ENCODE measurements at places on chromosomes 2 and 18.

GRCh38 chr2:65357959-65358294, 74.5 kb downstream of the SPRED2 start:
- no peak for DNase-seq

DNA sequence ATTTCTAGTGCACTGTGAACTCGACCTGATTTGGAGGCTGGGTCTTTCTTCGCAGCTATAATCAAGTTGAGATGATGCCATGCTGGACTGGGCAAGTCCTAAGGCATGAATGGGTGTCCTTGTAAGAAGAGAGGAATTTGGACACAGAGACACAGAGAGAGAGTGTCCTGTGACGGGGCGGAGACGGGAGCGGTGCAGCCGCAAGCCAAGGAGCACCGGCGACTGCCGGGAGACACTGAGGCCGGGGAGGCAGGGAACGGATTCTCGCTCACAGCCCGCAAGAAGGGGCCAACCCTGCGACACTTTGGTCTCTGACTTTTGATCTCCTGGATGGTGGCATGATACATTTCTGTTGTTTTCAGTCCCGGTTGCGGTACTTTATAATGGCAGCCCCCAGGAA, 22.4 kb upstream of the MBP start:
- DNase-seq = no peak

DNA sequence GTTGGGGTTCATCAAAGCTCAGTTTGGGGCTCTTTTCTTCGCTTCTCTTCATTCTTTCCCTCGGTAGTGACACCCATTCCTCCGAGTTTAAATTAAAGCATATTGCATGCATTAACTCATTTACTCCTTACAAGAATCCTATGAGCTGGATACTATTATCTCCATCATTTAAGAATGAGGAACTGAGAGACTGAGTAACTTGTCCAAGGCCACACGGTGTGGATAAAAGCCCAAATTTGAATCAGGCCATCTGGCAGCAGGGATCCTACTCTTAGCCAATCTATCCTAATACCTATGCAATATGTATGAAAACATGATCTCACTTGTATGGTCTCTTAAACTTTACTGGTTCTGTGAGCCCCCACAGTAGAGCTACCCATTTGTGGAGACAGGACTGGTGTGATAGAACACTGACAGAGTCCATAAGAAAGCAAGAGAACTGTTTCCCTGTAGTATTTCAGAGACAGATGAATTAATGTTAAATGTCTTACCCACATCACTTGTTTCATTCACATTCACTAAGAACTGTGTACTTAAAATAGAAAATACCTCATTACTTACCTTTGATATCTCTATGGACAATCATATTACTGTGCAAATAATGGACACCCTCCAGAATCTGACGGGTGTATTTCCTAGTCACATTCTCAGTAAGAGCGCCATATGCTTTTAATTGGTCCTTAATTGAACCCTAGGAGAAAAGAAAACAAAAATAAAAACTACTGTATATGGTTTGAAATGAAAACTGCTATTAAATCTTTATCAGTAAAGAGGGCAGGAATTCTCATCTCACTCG, 20.4 kb upstream of the ERCC3 start:
- DNase-seq = no peak

GRCh38 chr2:204046145-204046544, 109.6 kb downstream of the ICOS start:
- DNase-seq = no peak

DNA sequence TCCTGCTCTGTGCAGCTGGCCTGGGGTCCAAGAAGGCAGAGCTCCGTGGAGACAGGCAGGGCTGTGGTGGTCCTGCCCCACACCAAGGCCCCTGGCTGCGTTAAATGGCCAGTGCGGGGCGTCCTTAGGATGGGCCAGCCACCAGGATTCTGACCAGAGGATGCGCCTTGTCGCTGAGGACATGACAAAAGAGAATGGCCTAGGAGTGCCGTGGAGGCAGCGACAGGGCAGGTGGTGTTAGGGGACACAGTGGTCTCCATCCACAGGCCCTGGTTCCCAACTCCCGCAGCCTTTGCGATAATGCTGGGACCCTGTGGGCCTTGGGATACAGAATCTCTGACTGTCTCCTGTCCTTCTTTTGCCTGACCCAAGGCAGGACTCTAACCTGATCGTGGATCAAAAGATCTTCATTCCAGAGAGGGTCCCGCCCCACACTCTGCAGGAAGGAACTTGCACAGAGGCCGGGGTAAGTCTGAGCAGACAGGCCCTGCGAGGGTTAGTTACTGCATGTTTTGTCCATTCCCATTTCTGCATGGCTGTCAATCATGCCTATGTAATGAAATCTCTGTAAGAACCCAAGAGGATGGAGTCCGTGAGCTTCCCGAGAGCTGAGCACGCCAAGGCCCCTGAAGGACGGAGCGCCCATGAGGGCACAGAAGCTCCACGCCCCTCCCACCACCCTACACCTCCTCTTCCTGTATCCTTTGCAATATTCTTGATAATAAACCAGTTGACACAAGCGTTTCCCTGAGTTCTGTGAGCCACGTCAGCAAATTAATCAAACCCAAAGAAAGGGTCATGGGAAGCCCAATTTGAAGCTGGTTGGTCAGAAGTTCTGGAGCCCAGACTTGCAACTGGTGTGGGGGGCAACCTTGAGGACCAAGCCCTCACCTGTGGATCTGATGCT, 251.5 kb upstream of the SALL3 start:
- DNase-seq = no peak

DNA sequence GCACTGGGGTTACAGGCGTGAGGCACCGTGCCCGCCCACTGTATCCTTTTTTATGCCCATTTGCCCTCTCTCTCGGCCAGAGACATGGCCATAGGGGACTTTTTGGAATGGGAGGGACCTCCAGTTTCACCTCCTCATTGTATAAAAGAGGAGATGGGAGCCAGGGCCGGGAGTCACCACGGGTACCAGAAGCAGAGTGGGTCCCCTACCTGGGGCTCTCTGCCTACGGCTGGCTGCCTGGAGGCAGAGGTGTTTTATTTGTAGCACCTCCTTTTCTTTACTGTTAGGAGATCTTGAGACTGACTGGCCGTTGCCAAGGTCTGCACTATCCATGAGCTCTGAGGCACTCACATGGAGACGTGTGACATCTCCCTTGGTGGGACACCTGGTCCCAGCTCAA, 162.8 kb downstream of the LDLRAD4 start:
- no peak for DNase-seq

- DNase-seq = no peak
These were observed 91.7 kb downstream of the DTNA start for GRCh38 chr18:34801774-34802173.

DNA sequence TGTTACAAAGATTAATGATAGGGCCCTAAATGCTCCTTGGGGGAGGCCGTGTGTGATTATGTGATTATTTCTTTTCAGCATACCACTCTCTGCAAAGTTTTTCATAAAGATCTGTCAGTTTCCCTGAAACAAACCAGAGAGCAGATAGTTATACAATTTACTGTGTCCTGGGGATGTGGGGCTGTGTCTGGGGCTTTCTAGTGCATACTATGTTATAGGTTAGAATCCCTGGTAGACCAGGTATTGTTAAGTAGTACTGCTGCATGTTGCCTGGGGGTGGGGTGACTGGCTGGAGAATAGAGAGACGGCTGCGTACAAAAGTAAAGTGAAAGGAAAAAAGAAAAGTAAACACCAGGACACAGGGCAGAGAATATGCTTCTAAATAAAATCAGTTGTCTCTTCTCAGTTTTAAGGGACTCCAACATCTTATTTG, 3.3 kb upstream of the CCBE1 start:
- DNase-seq = no peak

DNA sequence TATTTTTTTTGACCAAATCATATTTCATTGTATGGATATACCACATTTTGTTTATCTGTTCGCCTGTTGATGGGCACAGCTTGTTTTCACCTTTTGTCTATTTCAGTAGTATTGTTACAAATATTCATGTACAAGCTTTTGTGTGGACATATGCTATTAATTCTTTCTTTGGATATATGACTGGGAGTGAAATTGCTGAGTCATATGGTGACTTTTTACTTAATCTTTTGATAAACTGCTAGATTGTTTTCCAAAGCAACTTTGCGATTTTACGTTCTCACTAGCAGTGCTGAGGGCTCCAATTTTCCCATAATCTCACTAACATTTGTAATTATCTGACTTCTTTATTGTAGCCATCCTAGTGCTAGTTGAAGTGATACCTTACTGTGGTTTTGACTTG, 112.4 kb downstream of the CD8B2 start:
- DNase-seq = no peak

DNA sequence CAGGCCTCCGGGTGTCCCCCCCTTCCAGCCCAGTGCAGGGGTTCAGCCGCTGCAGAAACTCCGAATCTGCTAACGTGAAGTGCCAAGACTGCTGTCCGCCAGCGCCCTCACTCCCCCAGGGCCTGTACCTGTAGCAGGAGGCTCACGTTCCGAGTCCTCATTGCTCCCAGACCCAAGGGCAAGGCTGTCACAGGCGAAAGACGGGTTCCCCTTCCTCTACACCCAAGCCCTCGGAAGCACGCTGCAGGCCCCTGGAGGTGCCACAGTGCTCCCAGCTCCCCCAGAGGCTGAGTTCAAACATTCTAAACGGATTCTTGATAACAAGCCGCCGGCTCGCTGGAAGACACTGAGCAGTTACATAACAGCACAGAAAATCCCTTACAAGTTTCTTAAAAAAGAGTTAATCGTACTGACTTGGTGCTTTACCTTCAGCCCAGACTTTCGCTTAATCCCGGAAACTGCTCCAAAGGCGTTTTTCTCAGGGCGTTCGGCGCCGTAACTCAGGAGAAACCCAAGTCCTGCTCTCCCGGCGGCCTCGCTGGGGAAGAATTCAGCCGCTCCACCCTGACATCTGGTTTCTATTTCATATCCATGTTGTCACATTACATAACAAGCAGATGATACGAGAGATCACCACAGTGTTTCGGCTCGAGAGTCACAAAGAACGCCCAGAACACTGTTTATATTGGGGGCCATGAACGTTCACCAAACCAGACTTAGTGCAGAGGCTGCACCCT, 92.0 kb downstream of the HDAC4 start:
- peak; percentile 55 for DNase-seq

DNA sequence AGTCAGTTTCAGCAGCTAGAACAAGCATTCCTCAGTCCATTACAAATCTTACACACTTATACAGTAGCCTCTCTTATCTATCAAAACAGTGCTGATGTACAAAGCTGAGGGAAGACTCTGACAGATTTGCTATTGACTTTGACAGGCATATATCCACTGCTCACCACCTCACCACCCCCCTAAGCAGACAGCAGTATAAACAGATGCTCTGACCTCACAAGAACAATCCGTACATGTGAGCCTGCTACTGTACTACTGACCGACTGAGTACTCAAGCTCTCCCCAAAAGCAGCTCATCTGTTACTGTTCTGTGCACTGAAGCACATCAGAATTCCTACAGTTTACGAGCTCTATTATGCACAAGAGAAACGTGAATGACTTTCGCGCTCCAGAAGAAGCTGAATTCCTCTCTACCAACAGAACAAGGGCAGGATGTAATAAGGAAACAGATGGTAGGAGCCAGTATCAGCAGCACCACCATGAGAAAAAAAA, 95.6 kb upstream of the PDE1A start:
- DNase-seq = no peak

- no peak for DNase-seq
These were observed 123.5 kb downstream of the LAMA3 start for GRCh38 chr18:23812546-23813440.

DNA sequence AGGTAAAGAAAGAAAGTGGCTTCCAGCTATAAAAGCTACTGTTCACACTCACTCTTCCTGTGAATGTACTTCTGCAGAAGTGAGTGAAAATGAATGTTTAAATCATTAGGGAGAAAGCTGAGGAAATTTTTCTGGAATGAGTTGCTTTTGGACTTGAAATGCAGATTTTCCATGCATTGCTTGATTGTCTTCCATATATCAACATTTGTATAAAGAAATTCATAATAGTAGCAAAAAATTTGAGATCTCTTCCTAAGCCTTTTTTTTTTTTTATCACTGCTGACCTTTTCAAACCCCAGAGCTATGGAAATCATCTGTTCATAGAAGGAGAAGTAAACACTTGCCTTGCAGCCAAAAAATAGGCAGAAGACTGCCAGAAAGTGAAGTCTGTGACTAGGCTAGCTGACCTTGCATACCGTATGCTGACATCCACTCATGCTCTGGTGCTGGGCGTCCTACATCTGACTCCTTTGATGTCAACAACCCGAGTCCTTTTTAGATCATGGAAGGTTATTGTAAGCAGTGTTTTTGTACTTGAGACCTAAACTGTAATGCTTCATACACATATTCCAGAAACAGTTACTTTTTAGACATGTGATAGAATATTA, 154.5 kb upstream of the RASGRP3 start:
- peak; percentile 78 for DNase-seq

- DNase-seq = no peak
These were observed 22.3 kb upstream of the FOSL2 start for GRCh38 chr2:28370354-28370753.

GRCh38 chr2:139293992-139294548, 513.9 kb upstream of the NXPH2 start:
- no peak for DNase-seq

GRCh38 chr2:125471963-125472362, 1184.0 kb upstream of the GYPC start:
- DNase-seq = peak; percentile 10

DNA sequence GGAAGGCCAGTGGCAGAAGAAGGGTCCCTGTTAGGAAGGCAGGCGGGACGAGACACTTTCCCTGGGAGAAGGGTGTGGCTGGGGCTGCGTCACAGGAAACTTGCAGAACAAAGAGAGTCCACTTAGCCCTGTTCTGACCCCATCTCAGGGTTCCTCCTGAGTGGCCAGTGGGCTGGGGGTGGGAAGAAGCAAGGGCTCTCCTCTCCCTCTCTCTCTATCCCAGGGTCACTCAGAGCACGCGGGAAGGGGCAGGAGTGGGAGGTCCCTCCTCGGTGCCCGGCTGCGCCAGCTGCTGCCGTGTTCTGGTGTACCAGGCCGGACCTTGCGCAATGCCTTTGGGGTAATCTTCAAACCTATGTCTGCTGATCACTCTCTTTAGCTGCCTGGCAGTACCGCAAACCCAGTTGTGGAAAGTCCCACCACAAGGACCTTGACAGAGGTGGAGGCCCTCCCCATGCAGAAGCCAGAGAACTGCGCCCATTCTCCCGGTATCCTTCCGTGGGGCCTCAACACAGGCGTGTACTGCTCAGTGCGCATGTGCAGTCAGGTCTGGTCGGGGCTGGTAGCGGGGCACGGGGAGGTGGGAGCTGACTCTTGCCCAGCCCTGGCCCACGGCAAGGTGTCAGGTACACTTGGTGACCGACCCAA, 47.8 kb upstream of the ST3GAL5 start:
- DNase-seq = no peak

DNA sequence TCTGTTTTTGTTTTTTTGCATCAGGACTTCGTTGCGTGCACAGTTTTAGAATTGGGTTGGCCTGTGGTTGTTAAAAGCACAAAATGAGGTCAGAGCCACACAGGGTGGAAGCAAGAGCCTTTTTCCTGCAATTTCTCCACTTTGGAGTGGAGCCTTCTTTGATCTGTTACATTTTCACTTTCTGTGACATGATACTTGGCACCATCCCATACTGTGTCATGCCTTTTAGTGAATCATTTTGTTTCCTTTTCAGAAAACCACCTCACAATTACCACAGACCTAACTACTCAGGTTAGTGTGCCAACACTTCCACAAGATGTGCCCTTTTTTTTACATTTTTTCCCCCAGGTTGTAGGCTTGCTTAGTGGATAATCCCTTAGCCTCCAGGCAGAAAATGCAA, 32.5 kb downstream of the MERTK start:
- DNase-seq = no peak
